ENCODE measurements at places on chromosomes 16 and 17. TPM values are rescaled to one million over a fixed set of nuclear protein-coding genes. Genes with fewer than 3 reads are reported as not detected.

The TMEM88 gene
- total RNA-seq = 13.6 TPM

The TRAPPC1 gene
- 171 TPM for total RNA-seq

The ABCA6 gene
- 0.38 TPM for total RNA-seq

The KRTAP4-1 gene
- not detected for total RNA-seq

The KRTAP4-4 gene
- total RNA-seq = not detected

The ETV4 gene
- 37.1 TPM for total RNA-seq

The KRT15 gene
- not detected for total RNA-seq

The GALNS gene
- total RNA-seq = 24.7 TPM

The SCARF1 gene
- 289 TPM for total RNA-seq

The PCGF2 gene
- 79.4 TPM for total RNA-seq

The SOX15 gene
- 1.3 TPM for total RNA-seq

The TMEM92 gene
- total RNA-seq = 28.1 TPM

The SOX8 gene
- 4.3 TPM for total RNA-seq

Measured in endothelial cell (in vitro differentiated cells).